ENCODE measurements at places on chromosomes 5 and 9.
A peak's percentile ranks its signal among the peaks of the same experiment; 100 is the strongest.

- no peak for DNase-seq
These were observed 415.9 kb upstream of the KLF4 start for GRCh38 chr9:107905308-107906020.

GRCh38 chr5:83509540-83509939 is 38.0 kb downstream of the VCAN start:
- peak; percentile 1 for DNase-seq

- DNase-seq: no peak
These were observed 84.4 kb downstream of the CDO1 start for GRCh38 chr5:115732026-115732425.

GRCh38 chr5:107384256-107384655 is 286.5 kb downstream of the EFNA5 start:
- DNase-seq: no peak

DNA sequence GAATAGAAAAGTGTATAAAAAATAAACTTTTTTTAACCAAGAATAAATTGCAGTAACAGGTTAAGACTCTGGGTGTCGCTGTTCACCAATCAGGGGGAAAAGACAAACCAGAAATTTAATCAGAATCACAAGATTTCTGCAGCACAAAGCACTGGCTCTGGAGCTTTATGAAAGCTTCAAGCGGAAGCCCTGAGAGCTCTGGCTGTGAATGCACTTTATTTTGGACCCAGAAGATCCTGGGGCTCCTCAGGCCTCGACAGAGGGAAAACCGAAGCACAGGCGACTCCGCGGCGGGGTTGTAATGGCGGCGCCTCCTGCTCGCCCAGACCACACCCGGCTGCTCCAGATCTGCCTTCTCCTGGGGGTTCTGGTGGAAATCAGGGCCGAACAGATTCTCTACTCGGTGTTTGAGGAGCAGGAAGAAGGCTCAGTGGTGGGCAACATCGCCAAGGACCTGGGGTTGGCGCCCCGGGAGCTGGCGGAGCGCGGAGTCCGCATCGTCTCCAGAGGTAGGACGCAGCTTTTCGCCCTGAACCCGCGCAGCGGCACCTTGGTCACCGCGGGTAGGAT is at the start of gene PCDHGA4:
Gene PCDHGA4, plus strand, starts transcription at position 122 of the 570 bp plus-strand sequence. Its CDS starts 87 bp downstream, at position 209.
- peak; percentile 26 for DNase-seq

DNA sequence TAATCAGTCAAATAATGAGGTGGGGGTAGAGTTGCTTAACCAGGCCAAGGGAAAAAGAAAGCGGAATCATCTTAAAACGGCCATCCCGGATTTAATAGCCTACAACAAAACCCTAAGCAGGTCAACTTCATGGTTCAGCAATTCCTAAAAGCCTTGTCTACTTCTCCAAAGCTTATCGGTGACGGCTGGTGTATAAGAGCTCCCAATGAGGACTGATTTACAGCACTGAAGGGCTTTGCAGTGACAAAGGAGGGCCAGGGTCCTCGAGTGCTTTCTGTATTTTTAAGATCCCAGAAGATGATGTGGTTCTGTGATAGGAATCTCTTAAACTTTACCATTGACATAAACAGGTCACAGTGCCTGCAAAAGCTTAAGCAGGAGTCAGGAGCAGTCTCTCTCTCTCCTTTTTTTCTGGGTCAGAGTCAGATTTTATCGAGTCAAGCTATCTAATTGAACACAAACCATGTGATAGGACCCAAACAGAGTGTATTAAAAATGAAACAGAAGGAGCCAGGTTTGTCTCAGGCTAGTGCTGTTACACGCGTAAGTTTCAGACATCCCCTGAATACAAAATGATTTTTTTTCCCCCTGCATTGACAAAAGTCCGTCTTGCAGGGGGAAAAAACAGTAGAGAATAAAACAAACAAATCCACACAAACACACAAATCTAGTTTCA is 663.6 kb upstream of the ZNF608 start:
- DNase-seq: no peak

DNA sequence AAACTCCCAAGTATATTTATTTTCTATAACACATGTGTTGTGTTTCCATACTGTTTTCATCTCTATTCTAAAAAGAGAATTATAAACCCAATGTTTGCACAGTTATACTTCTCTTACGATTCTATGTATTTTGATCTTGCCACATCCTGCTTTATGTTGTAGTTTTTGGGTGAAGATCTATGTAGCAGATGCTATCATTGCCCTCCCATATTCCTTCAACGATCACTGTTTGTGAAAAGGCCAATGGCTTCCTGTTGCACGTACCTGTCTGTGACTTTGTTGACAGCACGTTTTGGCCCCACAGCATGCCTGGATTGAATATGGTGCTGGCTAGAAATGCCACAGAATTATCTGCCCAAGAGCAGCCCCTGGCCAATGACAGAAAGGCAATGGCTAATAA is 254.5 kb upstream of the EFNA5 start:
- DNase-seq: no peak

GRCh38 chr9:109537288-109537687 is 39.2 kb upstream of the PTPN3 start:
- no peak for DNase-seq
